Stimulated activated CD4-positive, alpha-beta T cell treated with anti-CD3 and anti-CD28 coated beads, Interleukin-12 subunit alpha, Interleukin-12 subunit beta, amount 100 ng/mL, for 4 hours (primary cell): ENCODE measurements at places on chromosomes 1 and 21.

DNA sequence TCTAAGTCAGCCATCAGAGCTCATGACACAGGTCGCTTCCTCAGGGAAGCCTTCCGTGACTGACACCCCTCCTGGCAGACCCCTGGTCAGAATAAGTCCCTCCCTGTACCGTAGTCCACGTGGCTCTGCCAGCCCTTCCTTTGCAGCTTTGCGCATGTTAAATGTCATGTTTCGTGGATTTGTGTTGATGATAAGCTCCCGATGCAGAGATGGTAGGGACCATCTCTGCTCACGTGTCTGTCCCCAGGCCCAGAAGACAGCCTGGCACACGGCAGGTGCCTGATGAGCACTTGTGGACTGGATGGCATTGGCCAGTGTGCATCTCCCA, 75.9 kb downstream of the DHRS3 start:
- no peak for DNase-seq

- DNase-seq = no peak
These were observed 84.2 kb downstream of the LBR start for GRCh38 chr1:225343618-225344017.

- no peak for DNase-seq
These were observed 186.4 kb upstream of the ZNHIT6 start for GRCh38 chr1:85894651-85895050.

DNA sequence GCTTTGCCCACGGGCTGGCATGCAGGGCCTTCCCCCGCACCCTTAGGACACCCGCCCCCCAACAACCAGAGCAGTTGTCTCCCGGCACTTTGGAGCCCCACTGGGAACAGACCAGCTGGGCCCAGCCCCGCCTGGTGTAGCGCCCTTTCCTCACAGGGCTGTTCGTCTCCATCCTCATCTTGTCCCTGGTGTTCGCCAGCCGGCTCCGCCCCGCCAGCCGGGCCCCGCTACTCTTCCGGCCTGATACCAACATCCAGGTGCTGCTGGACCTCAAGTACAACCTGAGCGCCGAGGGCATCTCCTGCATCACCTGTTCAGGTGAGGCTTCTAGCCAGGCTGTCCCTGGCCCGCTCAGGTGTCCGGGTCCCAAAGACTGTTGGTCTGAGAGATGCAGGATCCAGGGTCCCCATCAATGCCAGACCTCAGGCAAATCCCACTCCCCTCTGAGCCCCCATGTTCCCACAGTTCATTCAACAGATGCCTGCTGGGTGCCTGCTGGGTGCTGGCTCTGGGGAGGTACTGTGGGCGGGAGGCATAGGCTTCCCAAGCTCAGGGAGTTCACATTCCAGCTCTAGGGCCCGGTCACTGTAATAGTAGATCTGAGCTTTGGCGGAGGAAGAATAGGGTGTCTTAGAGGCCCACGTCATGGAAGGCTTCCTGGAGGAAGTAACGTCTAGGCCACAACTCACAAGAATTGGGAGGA, 41.7 kb downstream of the DISP3 start:
- no peak for DNase-seq

DNA sequence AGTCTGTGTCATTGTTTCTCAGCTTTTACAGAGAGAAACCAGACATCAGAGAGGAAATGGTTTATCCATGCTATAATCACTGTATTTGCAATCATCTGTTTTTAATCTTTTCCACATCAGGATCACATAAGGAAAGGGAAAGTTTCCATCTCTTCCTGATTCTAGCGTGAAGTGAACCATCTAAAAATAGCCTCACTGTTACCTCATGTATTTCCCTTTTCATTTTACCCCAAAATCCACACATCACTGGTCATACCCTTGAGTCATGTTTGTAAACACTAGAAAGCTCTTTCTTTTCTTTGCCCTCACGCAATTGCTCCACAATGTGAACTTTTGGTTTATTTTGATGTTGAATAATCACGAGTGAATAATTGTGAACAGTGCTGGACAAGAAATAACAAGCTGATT, 146.0 kb downstream of the PLA2G4A start:
- DNase-seq = no peak

- DNase-seq = peak; percentile 44
These were observed 62.7 kb downstream of the CASZ1 start for GRCh38 chr1:10733474-10734366.

- peak; percentile 17 for DNase-seq
These were observed 48.1 kb downstream of the TENT5C start for GRCh38 chr1:117653732-117654492.

GRCh38 chr1:92998821-92999220, 37.6 kb upstream of the DIPK1A start:
- no peak for DNase-seq

- DNase-seq = no peak
These were observed at the start of gene TAS1R3 for GRCh38 chr1:1331068-1331965. TAS1R3 (plus strand) TSS chr1:1331280; CDS start chr1:1331346, 66 bp downstream.

DNA sequence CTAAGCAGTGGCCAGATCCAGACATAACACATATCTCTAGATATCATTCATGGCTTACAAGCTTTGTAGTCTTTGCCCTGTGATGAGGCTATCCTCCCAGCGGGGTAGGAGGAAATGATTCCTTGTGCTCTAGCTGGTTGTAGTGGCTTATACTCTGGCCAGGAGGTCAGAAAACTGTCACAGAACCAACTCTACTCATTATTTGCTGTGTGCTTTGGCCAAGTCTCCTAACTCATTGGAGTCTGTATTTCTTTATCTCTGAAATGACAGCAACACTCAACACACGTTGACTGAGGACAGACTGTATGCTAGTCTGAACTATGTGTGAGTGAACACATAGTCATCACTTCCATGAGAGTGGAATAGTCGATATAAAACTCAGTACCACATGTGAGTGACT, 116.7 kb upstream of the F3 start:
- DNase-seq = no peak

- DNase-seq = no peak
These were observed 27.0 kb upstream of the SLC16A1 start for GRCh38 chr1:112982853-112983536.

DNA sequence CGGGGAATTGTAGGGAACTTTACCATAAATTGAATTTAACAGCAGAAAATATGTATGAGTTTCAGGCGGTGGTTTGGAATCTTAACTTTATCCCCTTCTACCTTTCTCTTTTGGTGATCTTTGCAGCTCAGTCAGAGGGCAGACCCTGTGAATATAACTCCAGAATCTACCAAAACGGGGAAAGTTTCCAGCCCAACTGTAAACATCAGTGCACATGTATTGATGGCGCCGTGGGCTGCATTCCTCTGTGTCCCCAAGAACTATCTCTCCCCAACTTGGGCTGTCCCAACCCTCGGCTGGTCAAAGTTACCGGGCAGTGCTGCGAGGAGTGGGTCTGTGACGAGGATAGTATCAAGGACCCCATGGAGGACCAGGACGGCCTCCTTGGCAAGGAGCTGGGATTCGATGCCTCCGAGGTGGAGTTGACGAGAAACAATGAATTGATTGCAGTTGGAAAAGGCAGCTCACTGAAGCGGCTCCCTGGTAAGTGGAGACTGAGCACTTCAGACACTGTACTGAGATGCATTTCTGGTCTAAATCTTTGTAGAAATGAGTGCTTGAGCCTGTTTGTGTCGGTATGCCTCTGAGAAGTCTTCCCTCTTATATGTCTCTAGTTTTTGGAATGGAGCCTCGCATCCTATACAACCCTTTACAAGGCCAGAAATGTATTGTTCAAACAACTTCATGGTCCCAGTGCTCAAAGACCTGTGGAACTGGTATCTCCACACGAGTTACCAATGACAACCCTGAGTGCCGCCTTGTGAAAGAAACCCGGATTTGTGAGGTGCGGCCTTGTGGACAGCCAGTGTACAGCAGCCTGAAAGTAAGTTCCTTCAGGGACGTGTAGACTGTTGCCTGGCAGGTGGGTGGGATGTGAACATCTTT, 1.5 kb downstream of the CCN1 start:
- no peak for DNase-seq

DNA sequence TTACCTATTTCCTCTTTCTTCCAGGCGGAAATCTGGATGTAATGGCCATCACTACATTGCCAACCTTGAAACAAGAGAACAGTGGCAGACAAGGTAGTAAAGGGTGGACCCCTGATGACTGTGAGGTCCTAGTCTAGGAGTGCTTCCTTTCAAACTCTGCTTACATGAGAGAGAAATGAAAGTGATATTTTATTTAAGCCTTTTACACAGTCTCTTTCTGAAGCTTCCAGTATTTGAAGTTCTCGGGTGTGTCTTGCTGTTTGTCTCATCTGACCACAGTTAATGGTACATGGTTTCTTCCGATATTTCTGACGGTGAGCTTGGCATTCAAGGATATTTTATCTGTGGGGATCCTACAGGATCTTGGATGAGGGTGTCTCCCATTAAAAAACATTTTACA, 215.2 kb downstream of the SLC45A1 start:
- no peak for DNase-seq

GRCh38 chr1:241730031-241730430, 78.0 kb downstream of the WDR64 start:
- DNase-seq = no peak

GRCh38 chr1:117025568-117025967, 24.0 kb downstream of the CD101 start:
- DNase-seq = no peak

DNA sequence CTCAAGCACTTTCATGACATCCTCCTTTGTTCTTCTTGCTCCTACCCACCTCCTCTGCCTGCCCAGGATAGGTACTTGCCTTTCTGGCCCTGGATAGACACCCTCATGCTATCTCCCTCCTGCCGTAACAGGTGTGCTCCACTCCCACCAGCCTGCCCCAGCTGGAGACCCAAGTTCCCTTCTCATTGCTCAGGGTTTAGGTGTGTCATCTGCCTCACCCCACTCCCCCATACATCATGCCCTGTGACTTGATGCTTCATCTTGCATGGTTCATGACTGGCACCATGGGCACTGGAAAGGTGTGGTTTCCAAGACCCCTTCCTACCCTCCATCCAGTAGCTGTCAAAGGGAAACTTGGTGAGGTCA, 5.9 kb downstream of the RHEX start:
- DNase-seq = no peak

DNA sequence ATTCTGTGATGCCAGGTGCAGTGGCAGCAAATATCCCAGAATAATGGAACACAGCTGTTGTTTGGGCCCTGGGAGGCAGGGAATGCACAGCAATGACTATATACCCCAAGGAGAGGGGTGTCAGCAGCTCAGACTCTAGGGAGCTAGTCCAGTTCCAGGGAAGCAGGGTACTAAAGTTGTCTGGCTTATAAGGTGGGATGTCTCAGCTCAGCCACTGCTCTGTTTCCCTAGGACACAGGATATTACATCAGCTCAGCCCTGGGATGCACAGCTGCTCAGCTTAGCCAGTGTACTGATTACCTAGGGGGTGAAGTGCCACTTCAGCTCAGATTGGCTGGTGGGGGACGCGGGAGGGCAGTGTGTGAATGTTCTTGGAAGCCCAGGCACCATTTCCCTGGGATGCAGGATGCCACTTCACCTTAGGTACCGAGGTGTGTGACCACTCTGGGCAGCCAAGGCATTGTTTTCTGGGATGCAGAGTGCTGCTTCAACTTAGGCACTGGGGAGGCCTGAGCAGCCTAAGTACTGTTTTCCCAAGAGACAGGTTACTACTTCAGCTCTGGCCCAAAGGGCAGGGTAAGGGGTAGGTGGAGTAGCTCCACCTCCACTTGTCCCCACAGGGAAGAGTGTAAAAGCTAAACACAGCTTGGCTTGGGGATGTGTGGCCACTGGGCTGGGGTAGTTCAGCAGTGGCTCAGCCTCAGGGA, 59.4 kb downstream of the DIPK1A start:
- no peak for DNase-seq

GRCh38 chr21:15206514-15206913, 141.7 kb upstream of the NRIP1 start:
- DNase-seq = no peak

DNA sequence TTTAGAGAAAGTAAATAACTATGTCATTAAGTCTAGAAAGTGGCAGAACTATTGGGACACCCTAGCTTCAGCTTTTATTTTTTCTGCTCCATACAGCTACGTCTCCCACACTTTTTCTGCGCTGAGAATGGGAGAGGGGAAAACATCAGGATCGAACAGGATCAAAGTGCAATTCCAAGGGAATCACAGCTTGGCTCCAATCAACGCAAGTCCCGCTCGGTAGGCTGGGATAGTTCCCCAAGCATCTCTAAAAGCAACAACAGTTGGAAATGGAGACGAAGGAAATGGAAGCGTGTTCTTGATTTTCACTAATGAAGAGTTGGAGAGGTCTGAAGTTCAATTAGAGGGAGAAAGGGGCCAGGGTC, 536 bp downstream of the HMGCL start:
- DNase-seq = no peak

DNA sequence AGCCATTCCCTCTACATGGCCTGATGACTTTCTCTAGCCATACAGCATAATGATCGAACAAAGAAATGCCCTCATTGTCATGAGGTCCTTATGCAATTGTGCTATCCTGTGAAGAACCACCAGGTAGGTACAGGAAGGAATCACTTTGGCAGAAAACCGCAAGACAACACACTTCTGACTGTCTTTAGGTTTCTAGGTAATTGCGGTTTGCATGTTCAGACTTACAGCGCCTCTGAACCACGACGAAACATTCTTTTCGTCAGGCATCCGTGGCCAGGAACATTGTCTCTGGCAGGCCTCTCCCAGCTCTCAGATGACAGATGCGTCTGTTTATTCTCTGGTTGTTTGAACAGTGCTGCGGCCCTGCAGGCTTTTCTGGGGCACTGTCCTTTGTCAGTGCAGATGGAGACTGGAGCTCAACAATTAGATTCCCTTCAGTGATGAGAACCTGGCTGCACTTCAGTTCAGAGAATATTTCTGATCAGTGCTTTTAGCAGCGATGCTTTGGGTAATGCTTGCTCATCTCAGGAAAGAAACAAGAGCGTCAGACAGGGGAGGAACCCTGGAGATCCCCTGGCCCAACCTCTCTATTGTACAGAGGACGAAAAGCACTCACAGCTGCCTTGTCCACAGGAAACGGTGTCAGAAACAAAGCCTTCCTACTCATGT, 63.4 kb downstream of the B3GALT5 start:
- DNase-seq = no peak

DNA sequence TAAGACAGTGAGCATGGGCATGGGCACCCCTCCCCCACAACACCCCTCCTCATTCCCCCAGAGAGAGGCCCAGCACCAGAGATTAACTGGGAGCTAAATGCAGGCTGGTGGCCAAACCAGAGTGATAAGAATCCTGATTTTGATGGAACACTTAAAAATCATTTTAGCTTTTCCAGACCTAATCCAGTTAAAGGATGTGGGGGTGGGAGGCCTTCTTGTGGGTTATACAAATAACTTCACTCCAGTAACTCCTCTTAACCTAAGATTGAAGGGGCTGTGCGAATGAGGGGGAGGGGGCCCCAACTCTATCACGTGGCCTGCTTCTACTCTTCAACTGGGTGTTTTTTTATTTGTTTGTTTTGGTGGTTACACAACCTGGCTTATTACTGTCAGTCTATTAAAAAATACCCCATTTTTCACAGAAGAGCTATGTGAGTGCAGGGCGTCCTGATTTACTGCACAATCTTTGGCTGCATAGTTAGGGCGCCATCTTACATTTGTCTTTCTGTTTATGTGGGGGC, 398.1 kb upstream of the LYPLAL1 start:
- DNase-seq = no peak

GRCh38 chr1:166859597-166859996, 16.5 kb downstream of the TADA1 start:
- DNase-seq = no peak

- no peak for DNase-seq
These were observed 66.5 kb upstream of the SIPA1L2 start for GRCh38 chr1:232696466-232696865.

GRCh38 chr1:226987179-226987536, 47.1 kb downstream of the COQ8A start:
- no peak for DNase-seq

GRCh38 chr1:214331827-214332423, 51.0 kb downstream of the SMYD2 start:
- DNase-seq = peak; percentile 52

GRCh38 chr1:225771661-225772322, 5.8 kb upstream of the SRP9 start:
- no peak for DNase-seq
